Fibroblast of skin of right quadriceps (primary cell): ENCODE measurements at places on chromosomes 1 and 21.

- no peak for DNase-seq
Observed at GRCh38 chr1:221638595-221638994, 103.3 kb downstream of the DUSP10 start.

- DNase-seq = peak; percentile 33
Observed at GRCh38 chr1:11804666-11805421, 920 bp downstream of the MTHFR start.

GRCh38 chr21:27807596-27807995 lies 840.7 kb upstream of the ADAMTS5 start:
- DNase-seq = no peak

GRCh38 chr21:42556476-42556875 lies 42.8 kb downstream of the SLC37A1 start:
- DNase-seq = no peak

GRCh38 chr1:171019971-171020370 lies 70.7 kb upstream of the FMO3 start:
- DNase-seq = no peak

DNA sequence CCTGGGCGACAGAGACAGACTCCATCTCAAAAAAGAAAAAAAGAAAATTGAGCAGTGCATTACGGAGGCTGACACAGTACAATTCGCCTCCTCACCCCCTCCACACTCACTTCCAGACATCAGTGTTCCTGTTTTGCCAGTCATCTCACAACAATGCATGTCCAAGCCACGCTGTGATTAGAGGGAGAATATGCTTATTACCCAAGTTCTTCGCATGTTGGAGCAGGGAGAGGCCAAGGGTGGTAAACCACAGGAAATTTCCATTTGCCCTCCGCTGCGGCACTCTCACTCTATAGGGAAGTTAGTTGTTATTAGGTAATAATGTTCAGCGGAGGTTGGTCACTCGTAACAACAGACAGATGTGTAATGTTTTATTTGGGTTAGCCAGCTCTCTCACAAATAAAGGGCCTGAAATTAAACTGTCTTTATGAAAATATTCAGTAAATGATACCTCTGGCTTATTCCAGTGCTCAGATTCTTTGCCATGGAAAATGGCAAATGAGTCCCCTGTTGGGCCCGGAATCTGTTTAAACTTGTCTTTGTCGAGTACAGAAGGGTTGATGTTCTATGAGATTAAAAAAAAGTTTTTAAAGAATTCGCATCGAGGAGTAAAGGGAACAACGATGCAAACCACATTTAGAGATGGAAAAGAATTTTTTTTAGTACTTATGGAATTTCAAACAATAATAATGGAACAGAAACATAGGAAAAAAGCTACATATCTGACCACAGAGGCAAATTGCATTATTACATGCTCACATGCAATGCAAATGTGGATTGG lies 33.1 kb downstream of the KCNJ15 start:
- peak; percentile 99 for DNase-seq

GRCh38 chr1:8343464-8344001 lies 25.6 kb downstream of the SLC45A1 start:
- peak; percentile 92 for DNase-seq

- DNase-seq = no peak
Observed at GRCh38 chr1:89322402-89322801, 41.5 kb upstream of the GBP6 start.

DNA sequence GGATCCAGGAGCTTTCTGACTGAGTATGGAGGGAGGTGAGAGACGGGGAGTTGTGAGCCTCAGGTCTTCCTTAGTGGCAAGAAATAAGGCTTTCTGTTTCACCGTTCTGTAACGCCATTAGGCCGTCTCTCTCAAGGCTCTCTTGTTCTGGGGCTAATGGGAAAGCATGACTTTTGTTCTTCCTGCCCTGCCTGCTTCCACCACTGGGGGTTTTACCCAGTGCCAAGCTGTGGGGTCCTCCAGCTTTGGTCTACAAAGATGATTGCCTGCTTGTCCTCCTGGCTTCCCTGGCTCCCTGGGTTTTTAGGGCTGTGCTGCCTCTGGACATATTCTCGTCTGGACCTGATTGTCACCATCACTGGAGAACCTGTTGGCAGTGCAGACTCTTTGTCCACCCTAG lies 74.8 kb upstream of the TINAGL1 start:
- DNase-seq = no peak

DNA sequence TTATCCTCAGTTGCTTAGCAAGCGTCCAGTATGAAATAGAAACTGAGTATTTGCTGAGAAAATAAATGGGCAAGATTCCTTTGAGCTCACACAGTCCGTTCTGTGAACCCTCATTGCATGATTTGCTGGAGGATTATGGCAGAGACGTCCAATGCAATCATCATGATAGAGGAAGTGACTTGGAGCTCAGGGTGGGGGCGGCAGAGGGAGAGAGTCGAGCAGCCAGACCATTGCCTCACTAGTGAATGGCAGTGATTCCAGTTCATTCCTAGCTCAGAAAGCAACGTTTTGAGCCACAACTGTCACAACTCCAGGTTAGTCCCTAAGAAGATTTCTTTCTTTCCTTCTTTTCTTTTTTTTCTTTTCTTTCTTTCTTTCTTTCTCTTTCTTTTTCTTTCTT lies 27.5 kb upstream of the COL9A2 start:
- DNase-seq = peak; percentile 49

DNA sequence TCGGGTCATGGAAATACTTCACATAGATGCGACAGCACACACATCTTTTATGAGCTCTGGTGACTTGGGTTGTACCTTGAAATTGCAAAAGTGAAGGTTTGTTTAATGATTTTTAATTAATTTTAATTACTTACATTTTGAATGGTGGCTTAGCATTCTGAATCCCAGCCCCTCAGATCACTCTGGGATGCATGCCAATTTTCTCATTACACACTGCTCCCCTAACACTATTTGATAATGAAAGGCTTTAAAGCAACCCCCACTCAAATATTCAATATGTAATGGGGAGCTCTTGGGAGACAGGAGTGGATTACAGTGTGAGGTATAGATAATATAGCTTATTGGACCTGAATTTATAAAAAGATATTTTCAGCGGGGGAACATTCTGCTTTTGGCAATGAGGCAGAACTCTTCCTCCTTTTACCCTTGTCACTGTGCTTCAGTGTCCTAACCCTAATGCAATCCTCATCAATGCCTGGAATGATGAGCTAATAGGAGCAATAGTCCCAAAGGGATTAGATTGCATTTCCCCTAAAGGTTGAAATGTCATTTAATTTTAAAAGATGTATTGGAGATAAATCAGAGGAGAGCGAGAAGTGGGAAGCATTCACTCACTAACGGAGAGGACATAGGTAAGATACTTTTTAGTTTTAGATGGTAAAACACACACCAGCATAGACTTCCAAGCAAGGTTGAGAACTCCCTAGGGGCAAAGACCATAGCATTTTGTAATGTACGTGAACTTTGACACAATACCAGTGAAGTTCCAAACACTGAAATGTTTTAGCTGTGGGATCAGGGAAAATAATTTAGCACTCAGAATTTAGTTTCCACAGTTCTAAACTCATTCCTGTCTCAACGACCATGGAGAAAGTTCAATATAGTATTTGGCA lies 384.1 kb upstream of the PLXNA2 start:
- no peak for DNase-seq

DNA sequence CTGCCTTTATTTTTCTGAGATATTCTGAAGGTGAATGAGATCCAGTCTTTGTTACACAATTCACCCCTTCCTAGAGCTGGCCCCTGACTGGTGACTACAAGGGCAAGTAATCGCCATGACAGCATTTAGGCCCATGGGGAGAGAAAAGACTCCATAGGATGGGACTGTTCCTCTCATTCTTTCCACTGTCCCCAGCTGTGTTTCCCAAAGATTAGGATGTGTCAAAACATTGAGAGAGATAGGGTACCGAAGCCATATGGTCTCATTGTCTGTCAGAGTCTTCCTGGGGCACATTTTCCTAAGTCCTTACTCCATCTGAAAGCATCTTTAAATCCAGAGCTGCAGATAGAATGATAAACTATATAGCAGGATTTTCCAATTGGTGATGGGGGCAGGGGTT lies 423.5 kb downstream of the OMA1 start:
- DNase-seq = no peak

GRCh38 chr1:91201694-91202093 lies 179.9 kb upstream of the ZNF644 start:
- DNase-seq = no peak

- DNase-seq = no peak
Observed at GRCh38 chr1:226680653-226681052, 58.4 kb downstream of the ITPKB start.

DNA sequence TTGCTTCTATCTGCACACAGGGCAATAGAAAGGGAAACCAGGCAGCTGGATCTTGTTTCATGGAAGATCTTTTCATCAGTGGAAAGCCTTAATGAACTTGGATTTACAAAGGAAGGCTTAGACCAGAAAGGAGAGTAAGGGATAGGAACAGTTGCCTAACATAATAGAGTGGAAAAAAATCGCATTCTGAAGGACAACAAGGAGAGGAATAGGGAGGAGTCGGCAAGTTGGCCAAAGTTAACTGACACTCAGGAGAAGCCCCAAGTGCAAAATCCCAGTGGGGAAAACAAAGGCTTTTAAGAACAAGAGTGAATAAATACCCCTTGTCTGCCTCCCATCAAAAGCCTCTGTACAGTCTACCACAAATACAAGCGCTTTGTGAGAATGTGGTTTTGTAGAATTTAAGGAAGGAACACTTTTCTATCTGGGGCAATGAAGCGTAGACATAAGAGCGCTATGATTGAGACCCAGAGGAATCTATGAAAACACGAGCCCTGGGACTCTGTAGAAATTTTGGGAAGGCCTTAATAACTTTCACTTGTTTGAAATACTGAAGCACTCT lies 74.1 kb downstream of the ZNF648 start:
- DNase-seq = no peak

DNA sequence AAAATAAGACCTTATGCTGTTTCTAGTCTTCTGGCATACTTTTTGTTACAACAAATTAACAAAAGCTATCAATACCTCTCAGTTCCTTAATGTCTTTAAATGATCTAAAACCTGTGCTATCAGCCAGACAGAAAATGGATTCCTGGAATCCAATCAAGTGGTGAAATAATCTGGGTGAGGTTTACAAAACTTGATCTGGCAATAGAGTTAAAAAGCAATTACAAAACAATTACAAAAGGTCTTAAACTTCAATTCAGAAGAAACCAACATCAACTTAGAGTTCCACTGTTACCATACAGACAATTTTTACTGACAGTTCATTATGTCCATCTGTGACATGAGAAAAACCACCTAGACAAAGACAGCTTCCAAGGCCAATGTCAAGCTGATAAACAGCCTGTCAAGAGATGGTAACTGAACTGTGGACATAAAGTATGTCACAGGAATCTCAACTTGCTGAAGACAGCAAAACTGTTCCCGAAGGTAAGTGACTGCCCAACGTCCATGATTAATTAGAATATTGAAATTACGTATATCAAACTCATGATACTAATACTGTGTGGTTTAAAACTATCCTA lies 17.4 kb downstream of the ZZZ3 start:
- DNase-seq = no peak

DNA sequence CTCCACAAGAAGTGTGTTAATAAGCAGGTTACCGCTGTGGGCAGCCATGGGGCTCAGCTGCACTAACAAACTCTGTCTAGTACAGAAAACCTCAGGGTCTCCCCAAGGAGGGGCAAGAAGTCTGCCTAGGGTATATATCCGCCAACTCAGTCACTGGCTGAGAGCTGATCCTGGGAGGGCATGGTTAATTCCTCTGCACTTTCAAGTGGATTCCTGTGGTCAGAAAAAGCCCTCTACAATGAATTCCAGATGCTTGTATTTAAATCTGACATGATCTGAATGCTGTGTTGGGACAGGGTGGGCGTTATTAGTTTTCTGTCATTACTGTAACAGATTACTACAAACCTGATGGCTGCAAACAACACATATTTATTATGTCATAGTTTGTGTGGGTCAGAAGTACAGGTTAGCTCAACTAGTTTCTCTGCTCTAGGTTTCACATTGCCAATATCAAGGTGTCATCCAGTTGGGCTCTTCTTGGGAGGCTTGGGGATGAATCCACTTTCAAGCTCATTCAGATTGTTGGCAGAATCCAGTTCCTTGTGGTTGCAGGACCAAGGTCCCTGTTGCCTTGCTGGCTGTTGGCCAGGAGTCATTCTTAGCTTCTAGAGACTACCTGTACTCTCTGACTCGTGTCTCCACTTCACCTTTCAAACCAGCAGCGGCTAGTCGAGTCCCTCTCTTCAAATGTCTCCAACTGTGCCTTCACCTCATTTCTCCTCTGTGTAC lies 8.0 kb upstream of the SELE start:
- peak; percentile 78 for DNase-seq
